ENCODE measurements at places on chromosomes 7 and 10.

DNA sequence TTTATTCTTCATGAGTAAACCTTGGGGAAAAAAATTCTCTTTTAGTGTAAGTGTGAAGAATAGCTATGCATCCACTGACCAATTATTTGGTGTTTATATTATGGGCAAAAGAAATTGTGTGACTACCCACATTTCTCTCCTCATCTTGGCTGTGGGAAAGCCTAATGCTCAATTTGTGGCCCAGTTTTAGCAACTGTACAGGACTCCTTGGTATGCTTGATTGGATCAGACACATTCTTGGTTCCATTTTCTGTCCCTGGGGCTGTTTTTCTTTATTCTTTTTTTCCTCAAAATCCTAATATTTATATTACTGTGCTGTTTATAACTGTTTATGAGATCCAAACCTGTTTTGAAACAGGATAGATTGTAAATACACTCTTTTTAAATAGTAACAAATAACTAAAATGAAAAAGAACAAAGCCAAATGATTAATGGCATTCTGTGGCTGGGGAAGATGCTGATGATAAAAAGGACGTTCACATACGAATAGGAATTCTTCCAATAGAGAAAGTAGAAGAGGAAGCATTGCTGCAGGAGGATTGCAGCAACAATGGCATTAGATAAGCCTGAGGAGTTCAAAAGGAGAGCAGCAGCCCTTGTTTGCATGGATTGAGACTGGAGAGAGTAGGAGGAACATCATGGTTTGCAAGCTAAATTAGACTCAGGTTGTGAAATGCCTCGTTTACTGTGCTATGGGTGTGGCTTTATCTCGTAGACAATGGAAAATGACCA is 580.5 kb downstream of the INHBA start:
- DNase-seq = no peak

DNA sequence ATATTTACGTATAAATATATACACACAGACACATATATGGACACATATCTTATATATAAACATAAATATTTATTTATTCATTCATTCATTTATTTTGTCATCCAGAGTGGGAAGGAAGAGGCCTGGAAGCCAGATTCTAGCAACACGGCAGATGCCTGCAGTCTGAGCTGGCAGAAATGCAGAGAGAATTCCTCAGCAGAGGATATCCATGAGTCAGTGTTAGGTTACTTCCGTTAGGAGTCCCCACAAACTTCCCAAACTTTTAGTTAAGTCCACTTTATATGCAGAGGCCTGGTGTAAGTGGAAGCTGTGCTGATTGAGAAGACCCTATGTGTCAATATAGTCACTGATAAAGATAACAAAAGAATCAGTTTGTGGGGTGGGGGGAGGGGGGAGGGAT is 89.6 kb downstream of the PPP1R17 start:
- DNase-seq = no peak

GRCh38 chr10:72466018-72466417 is 111.3 kb upstream of the DNAJB12 start:
- DNase-seq = no peak

DNA sequence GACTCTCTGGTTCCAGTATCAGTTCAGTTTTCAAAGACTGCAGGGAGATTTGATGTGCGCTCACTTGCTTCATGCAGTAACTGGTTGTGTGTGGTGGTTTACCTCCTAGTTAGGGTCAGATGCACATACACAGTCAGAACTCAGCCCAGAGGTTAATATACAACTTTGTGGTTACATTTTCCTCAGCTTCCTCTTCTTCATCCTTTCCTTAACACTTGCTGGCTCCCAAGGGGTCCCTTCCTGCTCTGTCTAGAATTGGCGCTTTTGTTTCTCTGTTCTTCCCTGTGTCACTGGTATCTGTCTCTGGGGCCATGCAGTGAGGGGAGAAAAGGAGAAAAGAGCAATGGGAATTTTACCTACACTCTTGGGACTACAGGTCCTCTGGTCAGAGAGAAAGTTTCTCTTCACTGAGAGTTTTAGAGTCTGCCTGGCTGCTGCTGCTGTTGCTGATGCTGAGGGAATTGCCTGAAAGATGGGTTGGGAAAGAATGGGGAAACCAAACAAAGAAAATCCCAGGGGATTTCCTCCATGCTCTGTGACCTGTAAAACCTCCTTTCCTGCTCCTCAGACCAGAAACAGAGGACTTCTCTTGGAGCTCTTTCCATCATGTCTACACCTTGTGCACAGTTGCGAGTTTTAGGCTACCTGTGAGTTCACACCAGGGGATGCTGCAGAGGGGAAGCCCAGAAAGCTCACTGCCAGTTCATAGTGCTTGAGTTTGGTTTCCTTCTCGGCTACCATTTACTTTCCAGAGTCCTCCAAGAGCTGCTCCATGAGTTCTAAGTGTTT is 74.6 kb downstream of the WDFY4 start:
- DNase-seq = no peak

GRCh38 chr10:49109669-49110340 is 5.5 kb downstream of the VSTM4 start:
- DNase-seq = no peak

DNA sequence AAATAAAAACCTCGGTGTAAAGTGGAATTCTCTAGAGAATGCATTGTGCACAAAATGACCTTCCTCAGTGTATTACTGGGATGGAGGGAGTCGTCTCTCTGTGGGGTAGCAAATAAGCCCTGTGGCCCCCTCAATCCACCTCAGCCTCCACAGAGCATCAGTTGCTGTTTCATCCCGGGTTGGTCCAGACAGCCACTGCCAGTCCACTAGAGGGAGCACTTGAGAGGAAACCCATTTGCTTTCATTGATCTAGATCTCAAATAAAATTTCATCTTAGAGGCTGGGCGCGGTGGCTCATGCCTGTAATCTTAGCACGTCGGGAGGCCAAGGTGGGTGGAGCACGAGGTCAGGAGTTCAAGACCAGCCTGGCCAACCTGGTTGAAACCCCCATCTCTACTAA is 1128.7 kb downstream of the CNTNAP2 start:
- no peak for DNase-seq

- DNase-seq = no peak
Observed at GRCh38 chr7:125363873-125364272, 434.2 kb upstream of the POT1 start.

- DNase-seq = no peak
Observed at GRCh38 chr10:124999433-125000365, 57.8 kb downstream of the ZRANB1 start.

GRCh38 chr7:99624484-99624883 is 7.7 kb downstream of the ZSCAN25 start:
- DNase-seq = peak; percentile 24

GRCh38 chr7:140676306-140676705 is 3.6 kb downstream of the ADCK2 start:
- DNase-seq = no peak

Data from stimulated activated CD4-positive, alpha-beta T cell treated with anti-CD3 and anti-CD28 coated beads, TNF-alpha, amount 100 ng/mL, for 1 hour (primary cell).